ENCODE measurements at places on chromosomes 16 and 17.

GRCh38 chr16:31090540-31090939 is 1.8 kb upstream of the PRSS53 start:
- DNase-seq, result no peak

GRCh38 chr17:43398724-43399595 is at the start of gene ARL4D:
Gene ARL4D (plus strand): TSS chr17:43398993. CDS start chr17:43399733, 740 bp downstream.
- DNase-seq, result peak; percentile 85

DNA sequence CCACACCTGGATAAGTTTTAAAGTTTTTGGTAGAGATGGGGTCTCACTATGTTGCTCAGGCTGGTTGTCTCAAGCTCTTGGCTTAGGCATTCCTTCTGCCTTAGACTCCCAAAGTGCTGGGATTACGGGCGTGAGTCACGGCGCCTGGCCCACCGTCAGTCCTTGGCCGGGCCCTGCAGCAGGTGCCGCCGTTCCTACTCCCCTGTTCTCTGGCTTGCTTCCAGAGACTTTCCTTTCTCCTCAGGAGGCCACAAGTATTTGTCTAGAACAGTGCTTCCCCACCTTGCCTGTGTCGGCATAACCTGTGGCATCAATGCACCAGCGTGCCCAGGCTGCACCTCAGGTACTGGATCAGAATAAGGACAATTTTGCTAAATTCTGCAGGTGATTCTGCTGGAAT is 3.0 kb upstream of the MGAT5B start:
- no peak for DNase-seq

GRCh38 chr17:44928950-44929720 is 13.8 kb upstream of the GFAP start:
- DNase-seq, result no peak

DNA sequence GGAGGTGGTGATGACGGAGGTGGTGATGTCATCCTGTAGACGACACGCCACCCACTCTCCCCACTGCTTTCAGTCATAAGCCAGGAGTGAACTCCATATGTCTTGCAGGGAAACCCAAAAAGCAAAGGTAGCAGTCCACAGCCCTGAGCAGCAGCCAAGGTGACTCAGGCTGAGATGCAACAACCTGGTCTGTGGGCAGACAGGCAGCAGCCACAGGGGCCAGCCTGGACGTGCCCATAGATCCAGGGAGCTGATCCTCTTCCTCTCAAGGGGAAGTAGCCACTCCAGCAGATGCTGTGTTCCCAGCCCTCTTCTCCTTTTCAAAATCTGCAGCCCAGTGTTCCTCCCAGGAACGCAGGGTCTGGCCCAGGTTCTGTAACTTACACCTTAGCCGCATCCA is 17.3 kb upstream of the CIITA start:
- no peak for DNase-seq

DNA sequence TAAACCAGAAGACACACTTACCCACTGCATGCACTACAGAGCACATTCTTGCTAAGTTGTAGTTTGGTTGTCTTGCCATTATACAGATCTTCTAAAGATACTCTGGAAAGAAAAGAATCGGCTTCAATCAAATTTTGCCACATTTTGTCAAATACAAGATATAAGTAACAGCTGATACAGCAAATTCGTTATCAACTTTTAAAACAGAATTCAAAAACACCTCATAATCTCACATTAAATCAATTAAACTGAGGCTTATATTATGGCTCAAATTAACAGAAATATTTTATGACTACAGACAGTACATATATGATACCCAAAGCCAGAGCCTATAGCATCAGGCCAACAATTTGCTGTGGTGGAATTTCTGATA is 5.4 kb downstream of the DNAJA2 start:
- DNase-seq, result no peak

- no peak for DNase-seq
Measured at GRCh38 chr16:70695331-70696070, 9.6 kb upstream of the MTSS2 start.

DNA sequence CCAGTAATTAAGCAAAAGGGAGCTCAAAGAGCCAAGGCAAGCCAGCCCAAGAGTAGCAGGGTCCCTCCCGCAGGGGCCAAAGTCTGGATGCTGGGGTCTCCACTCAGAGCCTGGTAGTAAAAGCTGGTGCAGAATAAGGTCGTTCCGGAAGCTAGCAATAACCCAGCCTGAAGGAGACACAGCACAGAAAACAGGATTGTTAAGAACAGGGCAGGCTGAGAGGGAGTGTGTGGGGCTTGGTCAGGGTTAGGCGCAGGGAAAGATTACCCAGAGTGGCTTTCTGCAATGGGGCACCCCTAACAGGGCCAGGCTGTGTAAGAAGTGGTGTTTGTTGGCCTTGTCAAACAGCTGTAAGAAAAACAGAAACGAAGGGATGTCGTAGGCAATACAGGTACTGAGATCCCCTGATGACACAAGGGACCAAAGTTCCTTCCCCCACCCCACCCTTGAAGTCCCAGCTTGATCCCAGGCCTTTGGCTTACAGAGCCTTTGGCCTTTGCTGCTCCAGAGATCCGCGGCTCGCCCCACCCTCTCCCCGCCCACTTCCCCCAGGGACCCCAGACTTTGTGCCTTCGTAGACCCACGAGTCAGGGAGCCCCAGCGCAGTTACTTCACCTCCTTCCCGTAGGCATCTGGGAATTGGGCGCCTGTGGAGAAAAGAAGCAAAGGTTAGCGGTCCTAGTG is 712 bp downstream of the TMEM256 start:
- peak; percentile 19 for DNase-seq

Measured in effector CD4-positive, alpha-beta T cell (primary cell).